ENCODE measurements at places on chromosomes 2 and 18. TPM values are rescaled to one million over a fixed set of nuclear protein-coding genes. Genes with fewer than 3 reads are reported as not detected.

DNA sequence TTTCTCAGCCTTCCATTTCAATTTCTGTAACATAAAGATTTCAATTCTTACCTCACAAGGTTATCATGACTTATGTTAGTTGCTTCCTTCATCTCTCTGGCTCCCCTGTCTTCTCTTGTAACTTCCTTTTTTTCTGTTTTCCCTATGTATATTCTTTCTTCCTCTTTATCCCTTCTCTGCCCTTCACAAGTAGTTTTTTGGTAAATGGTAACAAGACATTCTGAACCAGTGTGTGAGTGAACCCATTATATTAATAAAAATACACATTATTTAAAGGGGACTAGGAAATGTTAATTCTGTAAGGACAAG, 8.4 kb downstream of the ACSL3 start:
- H3K27ac ChIP-seq, result no peak overlapping the region
- no peaks in the 10 kb centered on the region for H3K4me1 ChIP-seq
- H3K36me3 ChIP-seq, result no peaks in the 10 kb centered on the region
- no peak for DNase-seq

- no peaks in the 10 kb centered on the region for H3K27me3 ChIP-seq
- peaks cover 28% of the 10 kb centered on the region for H3K4me1 ChIP-seq
- H3K27ac ChIP-seq, result no peak overlapping the region
- DNase-seq, result no peak
Observed at GRCh38 chr2:160367887-160368286, 125.7 kb downstream of the RBMS1 start.

DNA sequence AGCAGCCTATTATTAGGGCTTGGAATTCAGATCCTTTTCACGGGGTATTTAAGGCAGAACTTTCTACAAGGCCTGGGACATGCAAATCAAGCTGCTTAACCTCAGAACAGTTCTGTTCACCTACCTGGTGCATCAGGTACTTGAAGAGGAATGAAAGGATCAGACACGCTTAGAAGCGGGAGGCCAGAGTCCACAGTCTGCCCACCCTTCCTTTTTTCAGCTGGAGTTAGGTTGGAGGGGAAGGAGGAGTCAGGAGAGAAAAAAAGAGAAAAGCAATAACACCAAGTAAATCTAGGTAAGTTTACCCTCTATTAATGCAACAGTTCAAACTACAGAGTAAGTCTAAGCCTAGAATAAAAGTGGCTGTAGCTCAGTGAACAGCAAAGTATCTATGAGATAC, 58.6 kb upstream of the NFU1 start:
- no peaks in the 10 kb centered on the region for H3K4me1 ChIP-seq
- H3K4me3 ChIP-seq, result no peak overlapping the region
- no peak for DNase-seq

GRCh38 chr2:9060819-9061218, 57.3 kb upstream of the MBOAT2 start:
- no peaks in the 10 kb centered on the region for H3K36me3 ChIP-seq
- no peaks in the 10 kb centered on the region for H3K27me3 ChIP-seq
- H3K27ac ChIP-seq, result no peak overlapping the region
- H3K4me1 ChIP-seq, result no peaks in the 10 kb centered on the region
- no peak overlapping the region for H3K4me3 ChIP-seq

- no peak for DNase-seq
- H3K27me3 ChIP-seq, result no peaks in the 10 kb centered on the region
- H3K4me1 ChIP-seq, result no peaks in the 10 kb centered on the region
- peak overlapping the region; percentile 54 for H3K27ac ChIP-seq
- no peak overlapping the region for H3K4me3 ChIP-seq
Observed at GRCh38 chr2:136239079-136239685, 121.2 kb upstream of the CXCR4 start.

DNA sequence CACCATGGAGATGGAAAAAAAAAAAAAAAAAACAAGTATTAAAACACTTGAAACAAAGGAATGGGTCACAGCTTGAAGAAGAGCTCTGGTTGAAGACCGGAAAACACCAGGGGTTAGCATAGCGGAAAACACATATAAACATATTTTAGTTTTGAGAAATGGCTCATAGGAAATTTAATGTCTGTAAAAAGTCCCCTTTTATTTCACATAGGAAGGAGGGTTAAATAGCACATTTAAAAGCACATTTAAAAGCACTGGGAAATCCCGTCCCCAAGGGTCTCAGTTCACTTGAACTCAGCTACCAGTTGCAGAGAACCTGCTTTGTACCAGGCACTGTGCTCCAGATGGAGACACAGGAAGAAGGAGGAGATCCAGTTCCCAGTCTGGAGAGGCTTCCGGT, 65.5 kb downstream of the KCNE4 start:
- H3K27me3 ChIP-seq, result no peaks in the 10 kb centered on the region
- no peaks in the 10 kb centered on the region for H3K36me3 ChIP-seq
- H3K4me1 ChIP-seq, result no peaks in the 10 kb centered on the region
- DNase-seq, result no peak

DNA sequence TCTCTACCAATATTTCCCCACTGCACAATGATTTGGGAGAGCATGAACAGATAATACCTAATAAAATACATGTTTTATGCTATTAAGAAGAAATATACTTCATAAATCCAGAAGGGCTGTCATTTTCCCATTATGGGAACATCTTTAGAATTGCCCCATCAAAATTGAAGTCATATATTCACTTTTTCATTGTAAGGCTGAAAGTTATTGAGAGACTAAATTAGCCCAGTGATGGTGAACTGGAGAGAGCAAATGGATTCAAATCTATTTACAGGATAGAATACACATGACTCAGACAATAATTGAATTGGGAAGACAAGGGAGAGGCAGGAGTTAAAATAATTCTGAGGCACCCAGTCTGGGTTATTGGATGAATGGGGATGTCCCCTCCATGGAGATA, 79.7 kb upstream of the TTC39C start:
- H3K4me3 ChIP-seq, result no peak overlapping the region
- H3K27ac ChIP-seq, result no peak overlapping the region
- no peaks in the 10 kb centered on the region for H3K36me3 ChIP-seq
- no peak for DNase-seq
- no peaks in the 10 kb centered on the region for H3K4me1 ChIP-seq

DNA sequence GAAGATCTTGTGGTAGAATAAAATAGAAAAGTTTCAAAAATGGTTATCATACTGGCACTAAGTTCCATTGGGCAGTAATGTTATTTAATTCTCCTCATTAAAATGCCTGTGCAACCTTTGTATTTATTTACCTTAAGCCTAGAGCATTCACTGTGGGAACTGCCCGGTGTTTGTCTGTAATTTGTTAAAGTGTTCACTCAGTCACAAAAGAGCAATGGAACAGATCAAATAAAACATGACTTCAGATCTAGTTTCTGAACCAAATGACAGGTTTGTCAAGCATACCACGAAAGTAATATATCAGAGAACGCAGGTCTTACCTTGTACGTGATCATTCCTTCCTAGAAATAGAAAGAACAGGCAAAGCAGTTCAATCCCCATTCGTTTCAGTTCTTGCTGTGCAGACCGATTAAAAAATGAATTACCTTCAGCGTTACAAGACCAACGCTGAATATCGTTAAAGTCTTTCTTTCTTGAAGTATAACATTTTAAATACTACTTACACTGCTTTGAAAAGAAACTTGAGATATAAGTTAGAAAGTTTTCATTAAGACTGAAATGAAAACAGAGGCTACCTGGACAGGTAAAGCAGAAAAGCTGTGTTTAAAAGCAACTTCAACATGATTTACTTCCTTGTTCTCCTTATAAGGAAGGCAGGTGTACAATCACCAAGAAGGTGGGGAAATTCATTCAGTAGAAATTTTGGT, at the start of gene ITGB6:
TSS of gene ITGB6 (minus strand) at position 590 of the 707 bp plus-strand sequence. CDS start at position 381, 209 bp downstream.
- H3K4me3 ChIP-seq, result peak within 1 kb of the TSS; percentile 33
- peaks cover 9% of the 10 kb centered on the region for H3K4me1 ChIP-seq
- H3K27me3 ChIP-seq, result no peaks in the 10 kb centered on the region
- H3K27ac ChIP-seq, result peak within 1 kb of the TSS; percentile 67

- H3K27me3 ChIP-seq, result no peaks in the 10 kb centered on the region
- no peaks in the 10 kb centered on the region for H3K36me3 ChIP-seq
- no peak for DNase-seq
- H3K27ac ChIP-seq, result no peak overlapping the region
- H3K4me1 ChIP-seq, result no peaks in the 10 kb centered on the region
- no peak overlapping the region for H3K4me3 ChIP-seq
Observed at GRCh38 chr2:83323038-83323437, 1136.0 kb downstream of the SUCLG1 start.

DNA sequence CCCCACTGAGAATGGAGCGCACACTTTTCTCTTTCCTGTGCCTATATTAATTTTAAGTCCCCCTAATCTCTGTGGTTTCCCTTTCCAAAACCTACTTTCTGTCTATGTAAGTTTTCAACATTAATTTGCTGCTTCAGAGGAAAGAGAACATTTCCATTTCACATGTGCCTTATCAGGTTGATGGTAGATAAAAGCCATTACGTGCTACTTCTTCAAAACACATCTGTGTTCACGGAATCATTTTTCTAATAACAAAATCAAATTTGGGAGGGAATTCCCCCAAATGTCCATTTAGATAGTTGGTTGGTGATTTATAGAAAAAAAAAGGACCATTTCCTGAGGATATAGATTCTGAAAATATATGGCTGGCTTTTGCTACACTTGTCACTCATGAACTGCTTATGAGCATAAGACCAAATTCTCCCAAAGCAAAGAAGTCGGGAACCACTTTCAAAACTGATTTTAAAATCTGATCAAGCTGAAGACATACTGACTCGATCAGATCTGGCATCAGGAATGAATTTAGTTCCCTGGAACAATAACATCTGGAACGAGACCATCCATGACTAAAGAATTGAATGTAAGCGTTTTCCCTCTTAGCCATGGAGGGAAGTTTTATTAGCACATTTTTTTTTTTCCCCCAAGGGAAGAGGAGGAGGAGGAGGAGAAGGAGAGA, 8.2 kb downstream of the PTGR3 start:
- no peak overlapping the region for H3K4me3 ChIP-seq
- no peaks in the 10 kb centered on the region for H3K27me3 ChIP-seq
- no peak for DNase-seq
- peaks cover 26% of the 10 kb centered on the region for H3K4me1 ChIP-seq

GRCh38 chr2:233919938-233920337, 2.8 kb downstream of the TRPM8 start:
- no peak for DNase-seq
- no peaks in the 10 kb centered on the region for H3K36me3 ChIP-seq
- H3K4me1 ChIP-seq, result no peaks in the 10 kb centered on the region
- H3K4me3 ChIP-seq, result no peak overlapping the region
- no peaks in the 10 kb centered on the region for H3K27me3 ChIP-seq
- H3K27ac ChIP-seq, result no peak overlapping the region

- no peak overlapping the region for H3K4me3 ChIP-seq
- DNase-seq, result peak; percentile 81
- H3K4me1 ChIP-seq, result peaks cover 19% of the 10 kb centered on the region
Observed at GRCh38 chr2:119240311-119241204, 16.9 kb downstream of the STEAP3 start.

DNA sequence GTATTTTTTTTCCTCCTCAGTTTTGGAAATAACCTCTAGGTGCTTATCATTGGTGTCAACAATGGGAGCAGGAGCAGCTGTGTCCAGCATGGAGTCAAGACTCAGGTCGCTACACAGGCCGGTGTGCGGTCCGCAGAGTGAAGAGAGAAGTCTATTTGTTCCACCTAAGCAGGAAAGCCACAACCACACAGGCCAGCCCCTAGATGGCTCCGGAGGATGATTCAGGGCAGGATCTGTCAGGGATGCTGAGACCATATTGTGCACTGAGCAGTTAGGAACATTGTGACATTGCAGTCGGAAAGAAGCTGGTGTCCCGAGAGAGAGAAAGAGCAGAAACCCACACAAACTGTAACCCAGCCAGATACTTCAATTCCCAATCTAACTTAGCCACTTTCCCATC, 136.9 kb downstream of the GAREM1 start:
- H3K36me3 ChIP-seq, result no peaks in the 10 kb centered on the region
- peaks cover 20% of the 10 kb centered on the region for H3K4me1 ChIP-seq
- H3K4me3 ChIP-seq, result no peak overlapping the region
- H3K27ac ChIP-seq, result peak overlapping the region; percentile 59
- no peaks in the 10 kb centered on the region for H3K27me3 ChIP-seq

GRCh38 chr2:231810905-231811304, 24.7 kb downstream of the COPS7B start:
- no peak for DNase-seq
- no peak overlapping the region for H3K27ac ChIP-seq
- H3K4me3 ChIP-seq, result no peak overlapping the region
- H3K4me1 ChIP-seq, result no peaks in the 10 kb centered on the region
- H3K36me3 ChIP-seq, result no peaks in the 10 kb centered on the region

DNA sequence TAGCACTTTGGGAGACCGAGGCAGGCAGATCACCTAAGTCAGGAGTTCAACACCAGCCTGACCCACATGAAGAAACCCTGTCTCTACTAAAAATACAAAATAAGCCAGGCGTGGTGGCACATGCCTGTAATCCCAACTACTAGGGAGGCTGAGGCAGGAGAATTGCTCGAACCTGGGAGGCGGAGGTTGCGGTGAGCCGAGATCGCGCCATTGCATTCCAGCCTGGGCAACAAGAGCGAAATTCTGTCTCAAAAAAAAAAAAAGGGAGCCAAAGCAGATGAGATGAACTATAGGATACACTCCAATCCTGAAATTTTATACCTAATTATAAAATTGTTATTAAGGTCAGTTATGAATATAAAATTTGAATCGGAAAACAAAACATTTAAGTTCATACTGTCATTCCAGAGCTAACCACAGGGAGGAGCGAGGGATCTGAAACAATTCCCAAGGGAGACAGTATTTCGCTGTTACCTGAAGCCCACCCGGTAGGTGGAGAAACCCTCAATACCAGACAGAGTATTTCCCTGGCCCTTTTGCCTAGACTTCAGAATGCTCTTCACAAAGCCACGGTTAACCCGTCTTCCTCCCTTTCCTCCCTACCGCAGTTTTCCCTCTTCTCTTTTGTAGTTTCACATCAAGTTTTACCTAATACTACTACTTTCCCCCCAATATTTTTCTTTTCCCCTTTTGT, 1.4 kb downstream of the PPM1G start:
- H3K36me3 ChIP-seq, result no peaks in the 10 kb centered on the region
- H3K27ac ChIP-seq, result no peak overlapping the region
- H3K27me3 ChIP-seq, result no peaks in the 10 kb centered on the region
- DNase-seq, result no peak
- peak overlapping the region; percentile 89 for H3K4me3 ChIP-seq

DNA sequence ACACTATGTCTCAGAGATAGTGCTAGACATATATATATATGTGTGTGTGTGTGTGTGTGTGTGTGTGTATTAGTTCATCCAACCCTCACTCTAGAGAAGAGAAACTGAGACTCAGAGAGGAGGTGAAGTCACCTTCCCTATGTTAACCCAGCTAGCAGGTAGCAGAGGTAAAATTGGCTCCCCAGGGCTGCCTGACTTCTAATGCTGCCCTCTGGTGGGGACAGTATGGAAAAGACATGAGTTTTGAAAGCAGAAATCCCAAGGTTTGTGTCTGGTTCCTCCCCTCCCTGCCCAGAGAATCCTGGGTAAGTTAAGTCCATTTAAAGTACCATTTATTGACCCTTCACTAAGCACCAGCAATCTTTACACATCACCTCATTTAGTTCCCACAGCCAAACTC, 137.7 kb downstream of the THNSL2 start:
- no peaks in the 10 kb centered on the region for H3K4me1 ChIP-seq
- no peak overlapping the region for H3K27ac ChIP-seq
- no peaks in the 10 kb centered on the region for H3K36me3 ChIP-seq
- no peak overlapping the region for H3K4me3 ChIP-seq
- no peaks in the 10 kb centered on the region for H3K27me3 ChIP-seq

Gene TRAPPC12
- 38.4 TPM for total RNA-seq

Gene CRIM1
- 21.4 TPM for total RNA-seq

Gene TTN
- total RNA-seq, result 7.5 TPM

Gene SH3BP4
- total RNA-seq, result 77.8 TPM

Gene LYPD6
- total RNA-seq, result 3.1 TPM
